ENCODE measurements at places on chromosomes 1 and 21.

DNA sequence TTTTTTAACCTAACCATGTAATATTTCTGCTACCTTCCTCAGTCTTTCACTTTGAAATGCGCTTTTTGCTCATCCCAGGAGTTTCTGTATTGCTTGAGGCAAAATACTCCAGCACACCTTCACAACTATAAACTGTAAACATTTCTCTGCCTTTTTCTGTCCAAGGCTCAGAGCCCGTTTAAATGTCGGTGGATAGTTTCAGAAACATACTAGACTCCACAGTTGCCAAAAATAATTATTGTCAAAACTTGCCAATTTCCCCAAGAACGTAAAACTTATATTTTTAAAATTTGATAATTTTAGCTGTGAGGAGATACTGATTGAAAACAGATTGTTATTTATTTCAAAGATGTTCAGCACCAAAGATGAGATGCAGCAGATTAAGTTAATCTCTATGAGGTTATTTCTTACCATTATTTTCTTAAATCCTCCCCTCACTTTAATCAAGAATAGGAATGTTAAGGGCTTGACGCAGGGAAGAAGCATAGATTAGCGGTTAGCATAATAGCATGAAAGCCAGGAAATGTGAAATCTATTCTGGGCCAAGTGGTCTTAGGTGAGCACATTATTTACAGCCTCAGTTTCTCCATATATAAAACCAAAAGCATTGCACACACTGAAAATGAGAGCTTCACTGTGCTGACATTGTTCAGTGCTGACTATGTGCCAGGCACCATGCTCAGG is 91.5 kb upstream of the ESRRG start:
- DNase-seq = no peak

DNA sequence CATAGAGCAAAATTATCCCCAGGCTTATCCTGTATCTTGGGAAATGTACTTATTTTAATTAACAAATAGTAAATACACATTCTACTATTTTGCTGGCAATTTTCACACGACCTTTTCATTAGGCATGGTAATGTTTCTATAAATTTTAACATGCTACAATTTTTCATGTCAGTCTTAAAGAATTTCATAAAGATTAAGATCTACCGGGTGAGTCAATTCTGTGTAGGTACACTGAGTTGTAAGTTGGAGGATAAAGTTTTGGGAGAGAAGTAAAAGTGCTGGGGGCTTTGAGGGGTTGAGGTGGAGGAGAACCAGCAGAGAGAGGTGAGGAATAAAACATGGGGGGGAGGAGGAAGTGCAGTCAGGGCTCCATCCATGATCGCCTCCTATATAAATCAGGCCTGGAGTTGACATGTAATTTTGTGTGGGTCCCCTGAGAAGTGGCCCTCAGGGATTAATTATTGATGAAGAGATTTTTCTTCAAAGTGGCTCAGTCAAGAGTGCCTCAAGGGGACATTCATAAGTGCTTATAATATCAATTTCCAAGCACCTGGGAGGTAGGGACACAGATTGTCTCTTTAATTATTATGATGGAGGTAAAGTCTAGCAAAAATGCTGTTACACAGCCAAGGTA is 7.2 kb downstream of the DPYD start:
- DNase-seq = no peak

DNA sequence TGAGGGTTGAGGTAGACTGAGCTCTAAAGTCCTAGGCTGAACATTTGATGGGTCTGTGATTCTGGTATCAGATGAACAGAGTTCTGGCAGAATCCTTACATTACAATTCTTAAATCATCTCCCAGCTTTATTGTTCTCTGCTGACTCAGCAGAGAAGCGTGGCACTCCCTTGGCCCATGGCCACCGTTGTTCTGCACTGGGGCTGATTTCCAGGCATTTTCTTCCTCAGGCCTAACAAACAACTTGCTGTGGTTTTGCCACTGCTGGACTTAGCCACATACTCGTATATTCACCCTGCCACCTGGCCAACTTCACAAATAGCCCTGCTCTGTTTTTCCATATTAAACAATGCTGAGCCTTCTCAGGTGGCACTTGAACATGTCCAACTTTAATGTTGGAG is 223.2 kb downstream of the TNR start:
- no peak for DNase-seq

- DNase-seq = peak; percentile 74
Observed at GRCh38 chr1:230268371-230269170, 157.6 kb downstream of the PGBD5 start.

- no peak for DNase-seq
Observed at GRCh38 chr21:37899146-37899545, 17.1 kb downstream of the KCNJ6 start.

DNA sequence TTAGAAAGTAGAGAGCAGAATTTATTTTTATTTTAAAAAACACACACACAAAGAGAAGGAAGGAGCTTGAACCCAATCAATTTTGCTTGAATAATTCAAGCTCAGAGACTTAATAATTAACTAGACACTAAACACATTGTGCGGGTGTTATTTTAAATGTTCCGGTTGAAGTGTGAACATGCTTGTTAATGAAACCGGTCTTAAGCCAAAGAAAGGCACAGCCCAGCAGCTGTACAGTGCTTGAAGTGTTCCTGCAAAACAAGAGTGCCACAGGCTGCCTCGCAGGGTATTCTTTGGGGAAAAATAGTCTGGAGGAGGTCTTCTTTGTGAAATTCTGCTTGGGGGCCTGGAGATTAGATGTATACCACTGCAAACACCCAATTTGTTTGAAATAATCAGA is 2.2 kb upstream of the CDC42BPA start:
- no peak for DNase-seq

- no peak for DNase-seq
Observed at GRCh38 chr1:84859866-84860265, 33.1 kb downstream of the LPAR3 start.

- DNase-seq = no peak
Observed at GRCh38 chr21:32626621-32627196, 14.5 kb upstream of the CFAP298 start.

GRCh38 chr1:113456967-113457366 is 66.7 kb downstream of the MAGI3 start:
- DNase-seq = no peak

GRCh38 chr1:77348549-77348948 is 66.7 kb downstream of the AK5 start:
- no peak for DNase-seq

DNA sequence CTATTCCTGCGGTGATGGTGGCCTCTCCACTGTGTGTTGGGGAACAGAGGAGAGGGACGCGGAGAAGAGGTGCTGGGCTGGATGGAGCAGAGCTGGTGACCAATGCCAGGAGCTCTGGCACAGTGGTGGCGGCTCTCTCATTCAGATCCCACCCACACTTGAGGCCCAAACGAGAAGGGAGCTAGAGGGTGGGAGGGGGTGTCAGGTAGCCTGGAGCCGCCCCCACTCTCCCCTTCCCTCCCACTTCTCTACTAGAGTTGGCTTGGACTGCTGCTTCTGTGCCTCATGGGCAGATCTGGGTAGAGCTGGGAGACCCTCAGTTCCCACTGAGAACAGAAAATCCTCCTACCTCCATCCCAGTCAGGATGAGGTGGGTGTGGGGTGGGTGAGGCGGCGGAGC is 3.5 kb downstream of the TTC39A start:
- no peak for DNase-seq

- no peak for DNase-seq
Observed at GRCh38 chr1:75901371-75901770, 30.8 kb downstream of the ASB17 start.

- no peak for DNase-seq
Observed at GRCh38 chr1:45306319-45306718, 20.4 kb upstream of the HPDL start.

- peak; percentile 42 for DNase-seq
Observed at GRCh38 chr21:17466166-17466565, 46.7 kb upstream of the CXADR start.

DNA sequence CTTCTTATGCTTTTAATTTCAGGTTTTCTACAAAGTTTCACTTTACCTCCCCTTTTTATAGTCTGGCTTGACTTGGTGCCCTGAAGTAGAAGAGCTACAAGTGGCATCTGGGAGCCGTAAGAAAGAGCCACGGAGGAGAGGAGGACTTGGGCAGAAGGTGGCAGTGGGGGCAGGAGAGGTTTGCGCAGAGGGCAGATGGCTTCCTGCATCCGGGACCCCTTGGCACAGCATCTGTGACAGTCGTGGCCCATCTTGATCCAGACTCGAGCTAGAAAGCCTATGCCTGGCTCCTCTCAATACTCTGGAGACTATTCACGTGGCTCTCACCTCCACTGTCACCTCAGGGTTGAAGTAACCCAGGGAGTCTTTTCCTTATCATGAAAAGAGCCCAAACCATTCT is 169.1 kb downstream of the DYRK1A start:
- DNase-seq = no peak

Measured in ELF-1 (cell line).